ENCODE measurements at places on chromosomes 4 and X.

DNA sequence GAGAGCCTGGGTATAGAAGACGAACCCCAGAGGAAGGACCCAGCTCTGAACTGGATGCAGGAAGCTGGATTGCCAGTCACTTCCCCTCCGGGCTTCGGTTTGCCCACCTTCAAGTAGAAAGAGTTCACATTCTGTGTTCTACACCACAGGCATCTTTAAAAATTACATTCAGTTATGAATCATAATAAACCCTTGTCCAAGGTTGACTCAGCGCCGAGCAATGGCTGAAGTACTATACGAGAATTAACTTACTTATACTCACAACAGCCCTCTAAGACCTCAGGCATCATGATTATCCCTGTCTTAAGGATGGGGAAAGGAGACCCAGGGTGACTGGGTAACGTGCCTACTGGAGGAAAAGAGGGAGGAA lies 72.5 kb downstream of the EVC2 start:
- DNase-seq: no peak

DNA sequence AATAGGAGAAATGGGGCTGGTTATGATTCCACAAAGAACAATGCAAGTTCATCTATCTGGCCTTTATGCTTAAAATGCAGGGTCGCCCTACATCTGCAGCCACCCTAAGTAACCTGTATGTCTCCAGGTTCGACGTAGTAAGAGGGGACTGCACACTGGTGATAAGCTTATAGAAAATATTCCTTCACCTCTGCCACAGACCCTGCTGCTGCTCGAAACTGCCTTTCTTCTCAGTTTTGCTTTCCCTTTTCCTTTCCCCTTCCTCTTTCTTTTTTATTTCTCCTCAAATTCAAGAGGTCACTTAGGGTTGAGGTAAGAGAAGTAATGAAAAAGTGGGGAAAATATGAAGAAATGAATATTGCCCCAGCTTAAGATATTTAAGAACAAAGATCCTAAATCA lies 123.5 kb downstream of the DCHS2 start:
- DNase-seq: no peak

DNA sequence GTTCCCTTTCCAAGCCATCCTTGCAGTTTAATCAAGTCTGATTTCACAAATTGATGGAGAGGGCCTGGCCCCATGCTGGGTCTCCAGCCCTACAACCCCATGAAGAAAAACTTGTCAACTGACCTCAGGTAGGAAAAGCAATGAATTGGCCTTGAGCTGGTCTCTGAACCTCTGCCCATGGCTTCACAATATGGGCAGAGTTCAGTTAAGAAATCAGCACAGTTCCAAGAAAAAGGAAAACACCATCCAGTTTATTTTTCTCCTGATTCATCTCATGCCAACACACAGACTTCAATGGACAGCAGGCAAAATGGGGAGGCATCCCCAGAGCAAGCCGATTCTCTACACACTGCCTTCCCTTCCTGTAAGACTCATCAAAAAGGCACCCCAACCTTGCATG lies 3.3 kb downstream of the RIPPLY1 start:
- DNase-seq: no peak

DNA sequence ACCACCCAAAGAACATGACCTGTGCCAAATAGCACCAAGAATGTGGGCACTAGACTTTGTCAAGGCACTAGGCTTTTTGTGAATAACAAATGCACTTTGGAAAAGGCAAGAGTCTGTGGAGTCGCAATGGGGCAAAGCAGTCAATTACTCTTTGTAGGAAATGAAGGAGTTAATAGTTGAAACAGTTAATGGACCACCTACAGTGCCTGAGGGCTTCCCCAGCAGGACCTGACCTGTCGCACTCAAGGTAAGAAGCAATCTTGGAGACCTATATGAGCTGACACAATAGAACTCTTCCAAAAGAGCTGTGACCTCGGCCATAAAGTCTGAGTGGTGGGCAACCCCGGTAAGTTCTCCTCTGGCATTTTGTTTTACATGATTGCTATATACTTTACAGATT lies 49.2 kb upstream of the CAPN6 start:
- DNase-seq: no peak

GRCh38 chrX:110310000-110310790 lies 7.7 kb downstream of the AMMECR1 start:
- no peak for DNase-seq

All from Right ventricle myocardium superior (tissue), 1 donor.